Ascending aorta (tissue), 2 donors: ENCODE measurements at places on chromosomes 7 and 10.

- no peak for DNase-seq
Observed at GRCh38 chr7:44338600-44338999, 13.2 kb upstream of the CAMK2B start.

DNA sequence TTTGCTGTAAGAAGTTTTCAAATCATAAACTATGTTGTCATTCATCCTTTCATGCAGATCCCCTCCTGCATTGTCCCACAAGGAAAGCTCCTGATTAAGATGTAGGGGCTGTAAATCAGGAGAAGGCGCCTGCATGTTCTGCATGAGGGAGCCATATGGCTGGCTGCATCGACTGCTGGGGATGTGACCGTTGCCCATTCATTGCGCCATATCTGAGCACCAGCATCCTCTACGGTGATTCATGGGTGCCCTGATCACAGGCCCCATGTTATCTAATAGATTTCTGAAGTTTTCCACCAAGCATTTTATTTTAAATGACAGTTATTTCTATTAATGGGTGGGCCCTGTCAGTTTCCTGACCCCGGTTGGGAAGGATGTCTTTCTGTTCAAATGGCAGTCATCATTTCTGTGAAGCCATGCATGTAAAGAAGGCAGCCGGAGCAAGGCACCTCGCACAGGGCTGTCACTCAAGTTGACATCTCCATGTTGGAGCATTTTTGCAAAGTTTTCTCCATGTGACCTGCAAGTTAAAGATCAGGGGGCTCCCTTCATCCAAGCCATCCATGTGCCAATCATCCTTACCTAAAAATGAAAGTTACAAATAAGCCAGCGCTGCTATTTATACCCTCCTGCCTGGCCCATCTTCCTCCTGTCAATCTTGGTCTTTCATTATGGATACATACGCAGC lies 128.8 kb downstream of the TEX36 start:
- no peak for DNase-seq

- no peak for DNase-seq
Observed at GRCh38 chr7:29854257-29854938, 48.1 kb downstream of the WIPF3 start.

GRCh38 chr7:90761584-90761983 lies 165.5 kb downstream of the CDK14 start:
- no peak for DNase-seq
